Activated naive CD4-positive, alpha-beta T cell treated with anti-CD3 and anti-CD28 coated beads for 36 hours (primary cell): ENCODE measurements at places on chromosomes 16 and 17. TPM values are rescaled to one million over a fixed set of nuclear protein-coding genes. Genes with fewer than 3 reads are reported as not detected.

Gene SYNGR3
- total RNA-seq = 5.7 TPM

Gene TBX21
- total RNA-seq = 52.3 TPM

Gene KRTAP16-1
- total RNA-seq = 0.15 TPM

Gene LYRM9
- 5.3 TPM for total RNA-seq

Gene CDK5R1
- 50.6 TPM for total RNA-seq

Gene NPIPA5
- 14.2 TPM for total RNA-seq

Gene TPSD1
- not detected for total RNA-seq

Gene CHST4
- not detected for total RNA-seq

Gene TP53TG3
- not detected for total RNA-seq

Gene KRT33A
- total RNA-seq = not detected

Gene CCDC144A
- total RNA-seq = 5.0 TPM

Gene TRIM72
- total RNA-seq = not detected

Gene CTRB1
- not detected for total RNA-seq

GRCh38 chr16:84486551-84487235 is 17.8 kb downstream of the MEAK7 start:
- no peak for DNase-seq

GRCh38 chr16:35173295-35173694 is 1713.9 kb downstream of the TP53TG3F start:
- no peak for DNase-seq

DNA sequence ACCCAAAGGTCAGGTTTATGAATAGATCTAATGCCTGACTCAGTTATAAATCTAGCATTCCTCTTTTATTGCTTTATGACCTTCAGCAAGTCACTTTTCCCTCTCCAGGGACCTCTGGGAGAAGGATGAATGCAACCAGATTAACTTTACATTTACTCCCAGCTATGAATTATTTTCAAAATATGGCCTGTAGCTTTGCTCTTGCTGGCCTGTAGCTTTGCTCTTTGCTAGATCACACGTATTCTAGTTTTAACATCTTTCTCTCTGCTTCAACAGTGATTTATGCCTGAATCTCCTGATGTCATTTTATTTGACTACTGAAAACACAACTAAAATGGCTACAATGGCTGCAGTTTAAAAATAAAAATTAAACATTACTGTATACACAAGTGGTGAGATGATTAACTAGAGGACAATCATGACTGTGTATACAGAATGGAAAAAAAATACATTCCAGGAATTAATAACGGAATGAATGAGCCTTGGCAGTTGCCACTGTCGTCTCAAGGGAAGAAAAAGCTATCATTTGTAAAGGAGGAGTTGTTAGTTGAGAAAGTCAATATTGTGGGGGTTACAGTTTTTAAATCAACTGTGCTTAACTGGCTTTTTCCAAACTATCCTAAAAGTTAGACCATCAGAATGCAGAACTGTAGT is 434.5 kb upstream of the GOT2 start:
- no peak for DNase-seq

GRCh38 chr17:28174352-28175046 is 132.0 kb downstream of the NLK start:
- DNase-seq = peak; percentile 64

DNA sequence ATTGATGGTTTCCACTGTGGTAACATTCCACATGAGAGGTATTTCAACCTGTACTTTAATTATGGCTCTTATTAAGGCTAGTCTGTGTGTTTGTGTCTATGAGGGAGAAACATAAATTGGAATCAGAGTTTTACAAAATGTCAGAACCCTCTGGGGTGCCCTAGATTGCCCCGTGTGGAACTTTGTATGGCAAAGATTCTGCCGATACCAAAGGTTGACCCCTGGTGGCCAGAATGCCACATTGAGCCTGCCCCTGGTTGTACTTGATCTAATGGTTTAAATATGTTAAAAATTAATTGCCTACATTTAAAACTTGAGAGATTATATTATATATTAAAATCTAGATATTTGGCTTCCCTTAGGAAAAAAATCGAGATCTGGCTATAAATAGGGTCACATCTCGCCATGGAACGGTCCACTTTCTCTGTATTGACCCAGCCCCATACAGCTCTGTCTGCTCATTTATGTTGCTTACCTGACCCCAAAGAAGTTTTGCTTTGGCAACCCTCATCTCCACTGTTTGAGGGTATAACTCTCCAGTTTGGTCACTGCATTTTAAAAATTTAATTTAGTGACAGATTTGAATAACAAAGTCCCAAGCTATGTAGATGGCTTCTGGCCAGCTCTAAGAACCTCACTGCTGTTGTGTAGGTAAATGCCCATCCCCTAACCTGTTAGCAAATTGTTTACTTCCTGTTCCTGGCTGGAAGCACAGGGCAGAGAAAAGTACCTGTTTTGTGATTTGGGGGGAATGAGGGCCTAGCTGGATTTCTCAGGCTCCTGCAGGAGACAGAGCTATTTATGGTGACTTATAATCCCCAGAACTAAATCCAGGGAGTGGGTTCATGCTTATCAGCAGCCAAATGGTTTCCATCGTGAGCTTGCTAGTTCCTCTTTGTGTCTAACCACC is 95.0 kb downstream of the PLCG2 start:
- peak; percentile 83 for DNase-seq

DNA sequence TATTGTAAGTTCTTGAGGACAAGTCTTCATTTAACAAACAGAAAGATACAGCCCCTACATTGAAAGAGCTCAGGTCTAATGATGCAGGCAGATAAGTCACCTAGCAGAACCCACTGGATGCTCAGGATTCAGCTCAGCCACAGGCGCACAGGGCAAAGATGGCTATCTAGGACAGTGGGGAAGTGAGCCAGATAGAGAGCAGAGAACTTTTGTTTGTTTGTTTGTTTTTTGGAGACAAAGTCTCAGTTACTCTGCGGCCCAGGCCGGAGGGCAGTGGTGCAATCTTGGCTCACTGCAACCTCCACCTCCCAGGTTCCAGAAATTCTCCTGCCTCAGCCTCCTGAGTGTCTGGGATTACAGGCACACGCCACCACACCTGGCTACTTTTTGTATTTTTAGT is 20.4 kb downstream of the METTL2A start:
- DNase-seq = no peak

DNA sequence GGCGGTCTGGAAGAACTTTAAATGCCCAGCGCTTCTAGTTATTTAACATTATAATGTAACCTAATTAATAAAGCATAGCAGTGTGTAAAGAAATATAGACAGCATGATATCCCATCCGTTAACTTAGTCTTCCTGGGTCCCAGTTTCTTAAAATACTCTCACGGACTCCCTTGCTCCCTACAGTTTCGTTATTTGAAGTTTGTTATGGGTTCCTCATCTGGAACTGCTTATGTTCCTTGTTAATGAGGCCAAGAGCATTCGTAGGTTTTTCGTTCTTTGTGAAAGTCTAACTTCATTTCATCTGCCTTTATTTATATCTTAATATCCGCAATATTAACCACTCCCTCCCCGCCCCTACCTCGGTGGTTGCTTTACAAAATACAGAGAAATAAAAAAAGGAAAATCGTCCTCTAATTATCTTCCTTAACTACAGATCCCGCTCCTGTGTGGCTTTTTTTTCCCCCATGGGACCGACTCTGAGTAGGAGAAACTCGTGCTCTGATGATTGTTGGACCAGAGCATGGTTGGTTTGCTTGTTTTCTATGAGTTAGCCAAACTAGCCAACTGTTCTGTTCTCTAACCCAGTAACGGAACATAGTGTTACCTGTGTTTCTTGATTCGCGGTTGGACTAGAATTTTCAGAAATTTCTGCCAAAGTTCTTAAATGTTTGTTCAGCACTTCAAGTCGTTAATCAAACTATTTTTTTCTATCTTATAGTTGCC is 863 bp downstream of the ADPRM start:
- DNase-seq = peak; percentile 11

DNA sequence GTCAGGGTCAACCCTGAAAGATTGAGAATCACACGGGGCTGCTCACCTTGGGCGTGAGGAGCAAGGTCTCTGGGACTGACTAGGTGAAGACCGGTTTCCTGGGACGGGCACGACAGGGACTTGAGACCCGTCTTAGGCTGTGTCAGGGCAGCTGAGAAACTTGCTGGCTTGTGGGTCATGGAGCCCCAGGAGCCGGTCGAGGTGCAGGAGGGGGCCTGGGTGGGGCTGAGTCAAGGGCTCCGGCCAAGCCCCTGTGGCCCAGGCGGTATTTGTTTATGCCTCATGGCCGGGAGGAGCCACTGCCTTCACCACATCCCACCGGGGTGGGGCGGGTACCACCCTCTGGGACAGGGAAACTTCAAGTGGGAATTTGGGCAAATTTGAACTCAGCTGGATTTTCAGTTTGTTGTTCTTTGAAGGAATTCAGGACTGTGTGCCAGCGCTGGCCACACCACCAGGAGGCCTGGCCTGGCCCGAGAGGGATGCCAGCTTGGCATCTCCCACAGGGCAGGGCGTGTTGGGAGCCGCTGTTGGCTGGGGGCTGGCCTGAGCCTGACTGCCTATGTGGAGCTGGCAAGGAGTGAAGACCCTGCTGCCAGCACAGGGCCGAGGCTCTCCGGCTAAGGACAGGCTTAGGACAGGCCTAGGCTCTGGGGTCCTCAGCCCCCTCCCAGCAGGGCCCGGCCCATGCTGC is 116.1 kb downstream of the METRNL start:
- peak; percentile 3 for DNase-seq

GRCh38 chr17:78576389-78577112 is 645 bp downstream of the DNAH17 start:
- no peak for DNase-seq

DNA sequence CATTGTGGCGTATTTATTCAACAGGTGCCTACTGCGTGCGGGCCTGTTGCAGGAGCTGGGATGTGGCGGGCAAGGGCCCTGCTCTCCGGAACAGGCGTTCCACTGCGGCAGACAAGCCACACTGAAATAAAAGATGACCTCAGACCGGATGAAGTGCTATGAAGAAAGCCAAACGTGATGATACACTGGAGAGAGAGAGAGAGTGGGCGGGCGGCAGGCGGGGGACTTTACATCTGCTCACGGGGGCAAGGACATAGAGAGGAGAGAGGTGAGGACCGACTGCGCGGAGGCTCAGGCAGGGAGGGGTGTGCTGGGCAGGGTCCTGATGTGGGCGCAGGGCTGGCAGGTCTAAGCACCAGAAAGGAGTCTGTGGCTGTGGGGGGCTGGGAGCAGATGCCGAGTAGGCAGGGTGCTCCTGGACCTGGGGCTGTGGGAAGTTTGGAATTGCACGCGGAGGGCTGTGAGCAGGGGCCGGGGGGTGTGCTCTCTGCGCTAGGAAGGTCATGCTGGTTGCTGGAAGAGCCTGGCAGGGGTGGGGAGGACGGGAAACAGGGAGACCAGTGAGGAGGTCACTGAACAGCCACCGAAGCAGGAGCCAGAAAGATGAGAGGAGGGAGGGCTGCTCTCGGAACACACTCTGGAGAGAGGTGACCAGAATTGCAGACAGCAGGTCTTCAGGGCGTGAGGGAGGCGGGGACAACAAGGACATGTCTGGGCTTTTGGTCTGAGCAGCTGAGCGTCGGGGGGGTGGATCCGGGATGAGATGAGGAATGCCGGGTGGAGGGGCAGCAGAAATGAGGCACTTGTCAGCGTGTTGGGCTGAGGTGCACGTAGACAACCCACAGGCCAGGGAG is 9.9 kb downstream of the MXRA7 start:
- DNase-seq = no peak

GRCh38 chr16:66261826-66262225 is 104.7 kb upstream of the CDH5 start:
- DNase-seq = no peak

- DNase-seq = no peak
These were observed 2.3 kb downstream of the ENPP7 start for GRCh38 chr17:79732804-79733691.

DNA sequence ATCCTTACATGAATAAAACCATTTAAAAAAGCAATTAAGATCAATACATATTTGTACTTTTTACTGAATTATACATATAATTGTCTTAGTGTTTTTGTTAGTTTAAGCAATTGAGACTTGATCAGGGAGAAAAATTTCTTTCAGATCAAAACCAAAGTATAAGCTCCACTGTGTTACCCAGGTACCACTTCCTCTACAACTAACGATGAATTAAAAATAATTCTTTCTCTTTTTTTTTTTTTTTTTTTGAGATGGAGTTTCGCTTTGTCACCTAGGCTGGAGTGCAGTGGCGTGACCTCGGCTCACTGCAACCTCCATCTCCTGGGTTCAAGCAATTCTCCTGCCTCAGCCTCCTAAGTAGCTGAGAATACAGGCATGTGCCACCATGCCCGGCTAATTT is 6.8 kb downstream of the FBXO47 start:
- no peak for DNase-seq

- DNase-seq = no peak
These were observed 1.6 kb upstream of the KRT34 start for GRCh38 chr17:41383690-41384089.
